B cell (primary cell): ENCODE measurements at places on chromosomes 2 and 18. TPM values are rescaled to one million over a fixed set of nuclear protein-coding genes. Genes with fewer than 3 reads are reported as not detected.

DNA sequence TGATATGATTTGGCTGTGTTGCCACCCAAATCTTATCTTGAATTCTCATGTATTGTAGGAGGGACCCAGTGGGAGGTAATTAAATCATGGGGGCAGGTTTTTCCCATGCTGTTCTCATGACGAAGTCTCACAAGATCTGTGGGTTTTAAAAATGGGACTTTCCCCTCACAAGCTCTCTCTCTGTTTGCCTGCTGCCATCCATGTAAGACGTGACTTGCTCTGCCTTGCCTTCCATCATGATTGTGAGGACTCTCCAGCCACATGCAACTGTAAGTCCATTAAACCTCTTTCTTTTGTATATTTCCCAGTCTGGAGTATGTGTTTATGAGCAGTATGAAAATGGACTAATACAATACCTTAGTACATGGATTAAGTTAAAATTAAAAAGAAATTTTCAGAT, 1094.7 kb upstream of the SLC39A10 start:
- H3K27ac ChIP-seq: no peak overlapping the region
- no peaks in the 10 kb centered on the region for H3K36me3 ChIP-seq
- H3K4me1 ChIP-seq: no peaks in the 10 kb centered on the region
- no peaks in the 10 kb centered on the region for H3K27me3 ChIP-seq

DNA sequence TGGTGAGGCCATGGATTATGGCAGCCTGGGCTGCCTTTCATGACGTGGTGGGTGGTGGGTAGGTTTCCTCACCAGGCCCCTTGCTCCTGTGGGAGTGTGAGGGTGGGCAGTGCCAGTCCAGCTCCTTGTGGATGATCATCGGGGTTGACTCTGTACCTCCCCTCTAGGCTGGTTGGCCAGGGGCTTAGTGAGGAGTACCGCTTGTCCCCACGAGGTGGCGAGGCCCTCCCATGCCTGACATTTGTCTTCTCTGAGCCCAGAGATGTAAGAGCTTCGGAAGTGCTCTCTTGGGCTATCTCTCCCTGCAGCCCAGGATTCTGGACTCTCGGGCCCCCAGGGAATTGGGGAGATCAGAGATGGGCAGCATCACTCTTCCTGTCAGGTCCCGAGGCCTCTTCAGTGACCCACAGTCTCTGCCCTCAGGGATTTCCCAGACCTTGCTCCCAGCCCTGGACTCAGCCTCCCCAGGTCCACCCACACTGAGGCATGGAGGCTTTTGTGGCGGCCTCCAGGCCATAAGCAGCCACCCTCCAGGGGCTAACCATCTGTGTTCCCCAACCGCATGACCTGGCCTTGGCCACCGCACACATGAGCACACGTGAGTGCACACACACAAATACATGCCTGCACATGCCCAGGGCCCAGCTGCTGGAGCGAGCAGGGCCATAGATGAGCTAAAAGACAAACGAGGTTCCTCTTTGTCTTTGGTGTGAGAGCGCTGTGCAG, 6.5 kb downstream of the SPR start:
- no peak overlapping the region for H3K4me3 ChIP-seq
- no peaks in the 10 kb centered on the region for H3K27me3 ChIP-seq
- H3K4me1 ChIP-seq: no peaks in the 10 kb centered on the region

- no peaks in the 10 kb centered on the region for H3K27me3 ChIP-seq
- H3K4me3 ChIP-seq: peak overlapping the region; percentile 80
- peak overlapping the region; percentile 96 for H3K27ac ChIP-seq
- H3K4me1 ChIP-seq: peaks cover 22% of the 10 kb centered on the region
- H3K36me3 ChIP-seq: no peaks in the 10 kb centered on the region
These were observed 1.2 kb downstream of the ME2 start for GRCh38 chr18:50880119-50880465.

- H3K36me3 ChIP-seq: no peaks in the 10 kb centered on the region
- H3K27ac ChIP-seq: no peak overlapping the region
- H3K27me3 ChIP-seq: no peaks in the 10 kb centered on the region
- peaks cover 5% of the 10 kb centered on the region for H3K4me1 ChIP-seq
- no peak overlapping the region for H3K4me3 ChIP-seq
These were observed 88.8 kb downstream of the VWA3B start for GRCh38 chr2:98175811-98176210.

- no peaks in the 10 kb centered on the region for H3K27me3 ChIP-seq
- no peak overlapping the region for H3K4me3 ChIP-seq
- no peak for DNase-seq
These were observed 219.1 kb upstream of the STK17B start for GRCh38 chr2:196390243-196391148.

DNA sequence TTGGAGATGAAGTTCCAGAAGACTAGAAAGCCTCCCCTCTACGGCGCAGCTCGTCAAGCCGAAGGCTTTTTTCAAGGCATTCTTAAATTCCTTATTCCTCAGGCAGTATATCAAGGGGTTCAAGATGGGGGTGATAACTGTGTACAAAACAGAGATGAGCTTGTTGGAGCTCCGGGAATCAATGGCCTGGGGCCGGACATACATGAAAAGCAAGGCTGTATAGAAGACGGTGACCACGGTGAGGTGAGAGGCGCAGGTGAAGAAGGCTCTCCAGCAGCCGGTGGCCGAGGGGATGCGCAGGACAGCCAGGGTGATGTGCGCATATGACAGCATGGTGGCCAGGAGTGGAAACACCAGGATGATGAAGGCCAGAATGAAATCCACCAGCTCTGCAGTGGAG, 8.2 kb downstream of the OR6B3 start:
- DNase-seq: no peak
- no peaks in the 10 kb centered on the region for H3K36me3 ChIP-seq
- H3K27ac ChIP-seq: no peak overlapping the region
- no peaks in the 10 kb centered on the region for H3K4me1 ChIP-seq
- no peaks in the 10 kb centered on the region for H3K27me3 ChIP-seq

DNA sequence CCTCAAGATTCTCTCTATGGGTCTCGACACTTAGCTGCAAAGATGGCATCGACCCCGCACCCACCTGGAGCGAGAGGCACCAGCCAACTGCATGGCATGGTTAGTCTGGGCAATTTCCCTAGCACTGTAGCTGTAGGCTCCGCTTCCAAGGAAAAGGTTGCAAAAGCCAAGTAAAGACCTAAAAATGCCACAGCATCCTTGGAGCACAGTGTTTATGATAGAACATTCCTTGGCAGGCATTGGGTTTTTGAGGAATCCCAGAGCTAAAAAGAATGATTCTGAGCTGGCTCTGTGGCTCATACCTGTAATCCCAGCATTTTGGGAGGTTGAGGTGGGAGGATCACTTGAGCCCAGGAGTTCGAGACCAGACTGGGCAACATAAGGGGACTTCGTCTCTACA, 22.9 kb downstream of the QPCT start:
- no peak for DNase-seq
- H3K36me3 ChIP-seq: no peaks in the 10 kb centered on the region
- peaks cover 5% of the 10 kb centered on the region for H3K4me1 ChIP-seq
- no peaks in the 10 kb centered on the region for H3K27me3 ChIP-seq

DNA sequence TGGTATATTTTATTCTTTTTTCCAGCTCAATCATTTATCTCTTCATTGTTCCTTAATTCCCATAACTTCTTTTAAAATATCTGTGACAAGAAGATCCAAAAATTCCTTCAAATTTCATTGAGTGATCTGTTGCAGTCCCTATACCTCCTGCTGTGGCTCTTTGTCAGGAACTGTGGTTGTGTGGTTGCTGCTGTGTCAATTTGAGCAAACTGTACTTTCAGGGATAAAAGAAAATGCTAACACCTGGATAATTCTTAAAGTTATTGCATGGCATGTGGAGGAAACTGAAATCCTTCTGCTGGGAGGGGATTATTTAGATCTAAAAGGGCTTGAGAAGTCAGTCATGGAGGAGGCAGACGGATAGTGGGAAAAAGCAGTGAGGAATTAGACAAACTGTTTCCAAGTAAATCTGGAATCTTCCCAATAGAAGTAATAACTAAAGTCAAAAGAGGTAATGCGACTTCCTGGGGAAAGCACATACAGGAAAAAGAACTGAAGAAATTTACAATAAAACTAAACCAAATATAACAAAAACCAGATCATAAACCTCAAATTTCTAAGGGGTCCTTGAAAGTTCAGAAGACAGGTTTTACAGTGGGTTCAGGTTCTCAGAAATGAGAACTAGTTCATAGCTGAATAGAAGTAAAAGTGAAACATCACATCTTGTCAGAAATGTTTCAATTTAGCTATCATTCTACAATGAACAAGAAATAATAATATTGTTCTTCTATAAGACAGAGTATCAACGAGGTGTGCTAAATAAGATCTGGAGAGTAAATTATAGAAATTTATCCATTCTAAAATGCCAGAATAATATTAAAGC, 33.5 kb upstream of the CD226 start:
- H3K4me3 ChIP-seq: no peak overlapping the region
- no peak for DNase-seq
- H3K27me3 ChIP-seq: no peaks in the 10 kb centered on the region

The CCT7 gene
- total RNA-seq: 160 and 164 TPM in 2 replicates

DNA sequence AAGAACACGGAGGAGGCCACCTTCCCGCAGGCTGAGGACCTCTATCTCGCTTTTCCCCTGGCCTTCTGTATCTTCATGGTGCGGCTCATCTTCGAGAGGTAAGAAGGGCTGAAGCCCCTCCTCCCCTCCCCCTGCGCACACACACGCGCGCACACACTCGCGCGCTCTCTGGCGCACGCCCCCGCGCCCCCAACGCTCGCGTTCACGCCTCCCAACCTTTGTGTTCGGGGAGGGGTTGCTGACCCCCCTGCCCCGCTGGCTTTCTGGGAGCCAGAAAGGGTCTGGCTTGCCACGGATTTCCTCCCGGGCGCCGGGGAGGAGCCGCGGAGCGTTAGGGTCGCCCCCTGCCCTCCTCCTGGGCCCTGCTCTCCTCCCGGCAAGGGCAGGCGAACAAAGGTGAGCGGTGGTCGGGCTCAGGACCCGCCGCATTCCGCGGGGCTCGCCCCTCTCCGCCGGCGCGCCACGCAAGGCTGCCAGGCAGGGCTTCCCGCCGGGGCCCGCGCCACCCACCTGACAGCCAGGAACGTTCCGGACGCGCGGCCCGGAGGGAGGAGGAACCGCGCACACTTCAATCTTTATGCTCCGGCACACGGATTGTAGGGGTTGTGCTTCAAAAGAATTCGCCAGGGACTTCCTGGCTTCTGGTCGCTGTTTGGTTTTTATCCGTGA, 583 bp downstream of the CERS6 start:
- DNase-seq: peak; percentile 64
- no peaks in the 10 kb centered on the region for H3K27me3 ChIP-seq
- peak overlapping the region; percentile 82 for H3K4me3 ChIP-seq
- H3K36me3 ChIP-seq: no peaks in the 10 kb centered on the region

The REG3A gene
- total RNA-seq: not detected in 2 replicates

The ANKRD53 gene
- 0.84 and 1.4 TPM in 2 replicates for total RNA-seq

The SLC9A4 gene
- total RNA-seq: 0.07 and 0.20 TPM in 2 replicates

GRCh38 chr2:200791905-200792304, 19.8 kb upstream of the BZW1 start:
- no peaks in the 10 kb centered on the region for H3K4me1 ChIP-seq
- no peak for DNase-seq
- no peaks in the 10 kb centered on the region for H3K27me3 ChIP-seq
- H3K36me3 ChIP-seq: no peaks in the 10 kb centered on the region
- H3K4me3 ChIP-seq: no peak overlapping the region

DNA sequence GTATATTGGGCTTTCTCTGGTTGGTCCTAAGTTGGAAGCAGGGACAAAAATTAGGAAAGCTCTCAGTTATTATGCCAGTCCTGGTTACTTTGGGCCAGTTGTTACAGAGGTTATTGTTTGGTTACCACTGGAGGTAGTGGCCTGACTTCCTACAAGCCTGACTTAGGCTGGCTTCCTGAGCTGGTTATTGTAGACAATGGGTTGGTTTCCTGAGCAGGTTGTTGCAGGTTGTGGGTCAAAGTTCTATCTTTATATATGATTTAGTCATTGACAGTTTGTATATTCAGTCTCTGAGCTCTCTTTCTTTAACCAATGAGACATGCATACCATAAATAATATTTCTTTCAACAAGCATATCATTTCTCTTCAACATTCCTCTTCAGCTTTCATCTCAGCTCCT, 58.7 kb upstream of the RPE start:
- H3K36me3 ChIP-seq: no peaks in the 10 kb centered on the region
- no peak overlapping the region for H3K4me3 ChIP-seq
- H3K27me3 ChIP-seq: no peaks in the 10 kb centered on the region
- H3K4me1 ChIP-seq: no peaks in the 10 kb centered on the region

The SLC11A1 gene
- 6.5 and 7.0 TPM in 2 replicates for total RNA-seq

- no peak overlapping the region for H3K27ac ChIP-seq
- peaks cover 44% of the 10 kb centered on the region for H3K36me3 ChIP-seq
- no peaks in the 10 kb centered on the region for H3K4me1 ChIP-seq
- H3K27me3 ChIP-seq: no peaks in the 10 kb centered on the region
- DNase-seq: no peak
These were observed 33.0 kb downstream of the VAPA start for GRCh38 chr18:9946831-9947230.
